ENCODE measurements at places on chromosomes 4 and X. TPM values are rescaled to one million over a fixed set of nuclear protein-coding genes. Genes with fewer than 3 reads are reported as not detected.

GRCh38 chrX:15566244-15566643, 34.5 kb downstream of the ACE2 start:
- DNase-seq, result no peak

Gene PTCHD1
- not detected for total RNA-seq

Gene SLC10A6
- not detected for total RNA-seq

GRCh38 chr4:75248770-75249407, 265.3 kb downstream of the RCHY1 start:
- no peak for DNase-seq

DNA sequence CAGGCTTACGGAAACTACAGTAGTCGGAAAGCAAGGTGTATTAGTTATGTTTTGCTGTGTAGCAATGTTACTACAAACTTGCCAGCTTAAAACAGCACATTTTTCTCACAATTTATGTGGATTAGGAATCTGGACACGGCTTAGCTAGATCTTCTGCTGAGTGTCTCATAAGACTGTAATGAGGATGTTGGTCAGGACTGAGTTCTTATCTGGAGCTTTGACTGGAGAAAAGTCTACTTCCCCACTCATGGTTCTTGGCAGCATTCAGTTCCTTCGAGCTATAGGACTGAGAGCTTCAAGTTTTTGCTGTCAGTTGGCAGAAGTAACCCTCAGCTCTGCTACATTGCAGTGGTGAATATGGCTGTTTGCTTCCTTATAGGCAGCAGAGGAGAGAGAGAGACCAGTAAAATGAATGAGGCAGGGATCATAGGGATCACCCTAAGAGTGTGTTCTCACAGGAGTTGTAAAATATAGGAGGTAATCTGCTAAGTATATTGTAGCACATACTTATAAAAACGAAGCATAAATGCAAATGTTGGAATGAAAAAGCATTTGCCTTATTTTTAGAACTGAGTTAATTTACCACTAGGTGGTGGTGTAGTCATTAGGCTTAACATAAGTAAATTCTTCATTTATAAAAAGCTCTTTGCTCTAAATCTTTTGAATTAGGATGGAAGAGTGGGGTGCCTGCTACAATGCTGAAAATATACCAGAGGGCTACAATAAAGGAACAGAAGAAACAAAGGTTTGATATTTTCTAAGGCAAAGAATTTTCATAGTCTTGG, 38.6 kb downstream of the ALG13 start:
- DNase-seq, result no peak

DNA sequence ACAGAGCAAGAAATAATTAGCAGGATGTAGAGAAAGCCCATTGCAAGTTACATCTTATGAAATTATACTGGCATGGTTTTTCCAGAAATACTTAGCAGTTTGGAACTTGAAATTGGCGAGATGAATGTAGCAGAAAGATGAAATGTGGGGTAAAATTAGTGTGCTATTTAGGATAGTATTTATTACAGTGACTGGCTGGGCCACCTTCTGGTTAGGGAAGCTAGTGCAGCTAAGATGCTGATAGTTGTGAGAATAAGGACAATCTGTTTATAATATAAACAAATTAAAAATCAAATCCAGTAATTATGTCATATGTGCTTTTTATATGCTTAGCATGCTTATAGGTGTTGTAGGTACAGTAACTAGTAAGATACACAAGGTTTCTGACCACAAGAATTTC, 74.8 kb downstream of the IL15 start:
- DNase-seq, result no peak

- no peak for DNase-seq
Observed at GRCh38 chrX:38513112-38513742, 48.1 kb upstream of the TSPAN7 start.

DNA sequence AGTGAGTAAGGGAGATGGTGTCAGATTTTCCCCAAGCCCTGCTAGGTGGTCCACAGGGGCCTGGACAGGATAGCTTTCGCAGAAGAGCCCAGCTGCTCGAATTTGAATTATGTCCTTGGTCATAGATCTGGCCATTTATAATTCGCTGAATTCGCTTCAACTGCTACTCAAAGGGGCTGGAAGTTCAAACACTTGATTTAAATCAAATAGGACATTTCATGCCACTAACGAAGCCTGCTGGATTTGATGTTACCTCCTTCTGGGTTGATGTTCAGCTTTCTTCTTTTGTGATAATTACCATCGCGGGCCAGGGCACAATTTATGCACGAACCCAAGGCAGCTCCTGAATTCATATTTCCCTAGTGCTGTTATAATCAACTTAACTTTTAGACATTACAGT, 67.0 kb downstream of the CLCN4 start:
- DNase-seq, result no peak

DNA sequence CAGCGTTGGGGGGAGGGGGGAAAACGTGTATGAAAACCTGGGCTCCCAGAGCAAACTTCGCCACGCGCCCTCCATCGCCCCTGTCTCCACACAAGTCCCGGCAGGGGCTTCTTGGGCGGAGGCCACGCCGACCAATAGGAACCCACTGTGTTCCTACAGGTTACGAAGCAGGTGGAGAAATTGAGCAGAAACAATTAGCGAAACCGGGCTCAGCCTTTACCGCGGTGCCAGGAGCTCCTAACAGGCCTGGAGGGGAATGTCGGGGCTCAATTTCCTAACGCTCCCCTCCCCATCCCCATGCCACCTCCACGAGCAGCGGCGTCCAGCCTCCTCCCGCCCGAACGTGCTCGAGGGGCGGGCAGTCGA, 589 bp upstream of the KIT start:
- no peak for DNase-seq

All from osteoblast (primary cell).